Mesenteric fat pad (tissue), 1 donor: ENCODE measurements at places on chromosomes 11 and 22. TPM values are rescaled to one million over a fixed set of nuclear protein-coding genes. Genes with fewer than 3 reads are reported as not detected.

The MMP27 gene
- not detected for total RNA-seq

The MGAT3 gene
- 43.8 TPM for total RNA-seq

The MUC6 gene
- total RNA-seq: not detected

The ENTHD1 gene
- not detected for total RNA-seq

The GSTT4 gene
- total RNA-seq: not detected

The SYT8 gene
- total RNA-seq: not detected

The XKR3 gene
- total RNA-seq: not detected

The CRYBB3 gene
- not detected for total RNA-seq

The OR51A7 gene
- not detected for total RNA-seq

The APLNR gene
- total RNA-seq: 13.7 TPM

The IRAG1 gene
- total RNA-seq: 24.8 TPM

The C22orf23 gene
- total RNA-seq: not detected

- DNase-seq: no peak
Observed at GRCh38 chr11:10274726-10275125, 19.3 kb downstream of the SBF2 start.

DNA sequence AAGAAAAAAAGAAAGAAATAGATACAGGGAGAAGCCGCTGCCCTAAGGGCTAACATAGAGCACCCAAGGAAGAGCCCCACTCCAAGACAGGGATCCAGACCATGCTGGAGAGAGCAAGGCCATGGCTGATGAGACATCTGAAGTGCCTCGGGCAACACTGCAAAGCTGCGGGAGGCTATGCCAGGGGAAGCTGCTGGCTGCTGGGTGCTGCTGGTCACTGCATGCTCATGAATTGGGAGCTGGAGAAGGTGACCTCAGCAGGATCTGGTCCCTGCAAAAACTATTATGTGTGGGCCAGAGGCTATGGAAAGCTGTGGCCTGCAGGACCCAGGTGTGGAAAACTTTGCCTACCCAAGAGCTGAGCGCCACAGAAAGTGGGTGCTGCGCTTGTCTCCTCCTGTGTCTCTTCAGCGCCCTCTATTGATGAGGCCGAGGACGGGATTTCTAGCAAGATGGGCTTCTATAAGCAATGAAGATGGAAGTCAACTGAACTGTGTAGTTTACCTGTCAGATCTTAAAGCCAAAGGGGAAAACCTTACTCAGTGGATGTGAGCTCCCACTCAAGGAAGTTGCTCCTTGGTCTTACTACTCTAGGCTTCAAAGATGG lies 17.3 kb upstream of the SLC29A2 start:
- DNase-seq: no peak

GRCh38 chr11:128389461-128389976 lies 197.8 kb downstream of the ETS1 start:
- DNase-seq: no peak

- DNase-seq: no peak
Observed at GRCh38 chr11:78419327-78419726, 1.7 kb upstream of the GAB2 start.

GRCh38 chr11:18050848-18051247 lies 4.8 kb upstream of the TPH1 start:
- no peak for DNase-seq

GRCh38 chr11:118715245-118715831 lies 35.9 kb upstream of the TREH start:
- DNase-seq: no peak

DNA sequence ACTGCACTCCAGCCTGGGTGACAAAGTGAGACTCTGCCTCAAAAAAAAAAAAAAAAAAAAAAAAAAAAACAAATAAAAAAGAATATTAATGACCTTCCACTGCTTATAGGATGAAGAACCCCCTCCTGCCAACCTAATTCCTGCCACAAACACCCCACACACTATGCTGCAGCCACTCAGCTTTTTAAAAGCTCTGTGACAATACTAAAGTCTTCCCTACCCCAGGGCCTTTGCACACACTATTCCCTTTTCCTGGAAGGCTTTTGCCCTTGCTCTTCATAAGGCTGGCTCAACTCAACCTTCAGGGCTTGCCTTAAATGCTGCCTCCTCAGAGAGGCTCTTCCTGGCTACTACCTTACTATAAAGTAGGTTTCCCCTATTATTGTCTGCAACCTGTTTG lies 10.8 kb upstream of the KCNJ11 start:
- no peak for DNase-seq

- no peak for DNase-seq
Observed at GRCh38 chr22:22823131-22823810, 64.3 kb upstream of the IGLL5 start.

- peak; percentile 79 for DNase-seq
Observed at GRCh38 chr11:2523821-2524391, 79.1 kb downstream of the KCNQ1 start.

DNA sequence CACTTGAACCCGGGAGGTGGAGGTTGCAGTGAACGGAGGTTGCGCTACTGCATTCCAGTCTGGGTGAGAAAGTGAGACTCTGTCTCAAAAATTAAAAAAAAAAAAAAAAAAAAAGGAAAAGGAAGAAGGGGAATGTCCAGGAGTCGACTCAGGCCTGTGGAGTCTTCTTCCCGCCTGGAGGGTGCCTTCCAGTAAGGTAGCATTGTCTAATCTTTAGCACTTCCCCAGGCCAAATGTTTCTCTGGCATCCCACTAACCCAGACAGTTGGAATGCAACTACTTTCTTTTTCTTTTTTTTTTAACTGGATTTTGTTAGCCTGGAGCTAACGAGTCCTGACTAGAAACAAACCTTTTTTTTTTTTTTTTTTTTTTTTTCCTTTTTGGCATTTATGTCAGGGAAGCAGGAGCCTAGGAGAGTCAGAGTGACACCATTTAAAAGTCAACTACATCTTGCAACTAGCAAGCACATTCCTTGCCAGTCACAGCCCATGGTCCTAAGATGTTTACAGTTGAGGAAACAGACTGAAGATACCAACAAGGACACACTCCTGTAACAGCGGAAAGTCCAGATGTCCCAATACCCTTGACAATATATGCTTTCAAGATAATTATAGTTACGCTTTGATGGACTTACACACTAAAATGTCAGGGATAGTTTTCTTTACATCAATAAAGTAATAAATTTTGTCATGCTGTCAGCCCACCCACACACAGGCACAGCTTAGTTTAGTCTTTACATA lies 10.6 kb downstream of the PLET1 start:
- DNase-seq: no peak

DNA sequence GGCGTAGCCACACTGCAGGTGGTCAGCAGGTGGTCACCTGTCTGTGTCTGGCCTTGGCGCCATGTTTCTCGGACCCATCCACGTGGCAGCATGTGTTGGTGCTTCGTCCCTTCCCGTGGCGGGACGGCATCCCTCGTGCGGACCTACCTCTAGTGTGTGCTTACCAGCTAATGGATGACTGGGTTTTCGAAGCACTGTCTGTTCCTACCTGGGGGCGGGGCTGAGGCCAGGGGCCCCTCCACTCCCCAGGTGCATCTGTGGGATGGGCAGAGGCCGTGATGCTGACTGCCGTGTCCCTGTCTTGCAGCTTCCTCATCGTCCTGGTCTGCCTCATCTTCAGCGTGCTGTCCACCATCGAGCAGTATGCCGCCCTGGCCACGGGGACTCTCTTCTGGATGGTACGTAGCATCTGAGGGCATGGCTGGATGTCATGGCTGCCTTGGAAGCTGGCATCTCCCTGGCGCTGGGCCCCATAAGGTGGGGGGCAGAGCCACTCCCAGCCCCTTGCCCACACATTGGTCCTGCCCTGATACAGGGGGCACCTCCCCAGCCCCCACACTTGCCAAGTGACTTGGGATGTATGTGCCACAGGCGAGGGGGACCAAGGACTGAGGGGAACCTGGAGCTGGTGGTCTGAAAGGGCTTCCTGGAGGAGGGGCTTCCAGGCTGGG lies 82.9 kb downstream of the KCNQ1 start:
- DNase-seq: peak; percentile 84

- no peak for DNase-seq
Observed at GRCh38 chr11:70489276-70489675, 90.9 kb downstream of the CTTN start.

DNA sequence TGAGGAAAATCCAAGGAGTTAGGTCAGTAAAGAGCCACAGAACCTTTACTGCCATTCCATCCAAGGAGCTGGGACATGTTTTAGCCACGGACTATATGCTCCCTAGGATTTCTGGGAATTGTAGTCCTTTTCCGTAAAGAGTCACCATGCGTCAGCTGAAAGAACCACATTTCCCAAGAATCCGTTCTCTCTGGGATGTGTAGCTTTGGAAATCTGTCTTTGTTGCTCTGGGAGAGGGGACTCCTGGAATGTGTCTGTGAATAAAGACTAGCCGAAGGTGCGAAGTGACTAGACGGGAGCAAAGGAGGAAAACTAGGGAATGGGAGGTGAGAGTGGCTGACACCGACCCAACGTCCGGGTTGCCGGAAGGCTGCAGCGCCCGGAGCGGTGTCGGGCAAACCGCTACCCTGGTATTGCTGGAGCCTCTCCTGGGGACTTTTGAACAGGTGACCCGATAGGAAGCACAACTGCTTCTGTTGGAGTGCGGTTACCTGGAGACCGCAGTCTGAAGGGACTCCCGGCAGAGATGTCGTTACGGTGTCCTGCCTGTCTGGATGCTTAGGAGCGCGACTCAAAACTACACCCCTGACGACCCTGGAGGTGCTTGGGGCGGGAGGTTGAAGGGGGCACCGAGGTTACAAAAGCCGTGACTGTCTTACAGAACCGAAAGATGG lies at the start of gene IFTAP:
Gene IFTAP, plus strand, starts transcription at position 187 of the 674 bp plus-strand sequence. CDS start 15,602 bp downstream, outside the sequence.
- DNase-seq: no peak

DNA sequence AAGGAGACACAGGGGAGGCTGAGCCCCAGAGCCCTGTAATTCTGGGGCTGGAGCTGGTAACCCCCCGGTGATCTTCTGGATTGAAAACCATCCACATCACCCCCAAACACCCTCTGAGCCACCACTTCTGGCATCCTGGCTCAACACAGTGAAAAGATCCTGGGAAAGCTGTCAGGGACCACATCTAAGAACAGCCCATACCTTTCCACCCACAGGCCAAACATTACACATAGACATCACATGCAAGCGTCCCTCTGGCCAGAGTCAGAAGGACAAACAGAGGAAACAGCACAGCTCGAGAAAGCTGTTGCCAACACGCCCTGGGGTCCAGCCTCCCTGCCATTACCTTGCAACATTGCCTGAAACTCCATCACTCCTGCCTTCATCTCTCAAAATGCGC lies 469.5 kb downstream of the SOX6 start:
- DNase-seq: no peak

DNA sequence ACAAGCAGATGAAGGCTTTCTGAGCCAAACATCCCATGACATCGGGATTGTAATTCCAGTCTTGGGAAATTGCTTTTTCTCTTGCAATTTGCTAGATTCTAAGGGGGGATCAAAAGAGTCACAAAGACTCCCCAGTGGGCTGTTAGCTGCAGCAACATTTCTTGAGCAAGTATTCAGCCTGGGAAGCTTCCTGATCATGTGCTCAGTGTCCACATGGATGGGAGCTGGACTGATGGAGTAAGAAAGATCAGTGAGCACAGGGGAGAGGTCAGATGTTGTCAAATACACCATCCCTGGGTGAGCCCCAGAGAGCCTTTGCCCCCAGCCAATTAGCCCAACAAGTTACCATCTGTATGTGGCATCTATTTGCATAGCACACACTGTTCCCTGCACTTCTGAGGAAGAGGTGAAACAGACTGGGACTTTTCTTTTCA lies 10.2 kb upstream of the GRK3 start:
- DNase-seq: no peak

DNA sequence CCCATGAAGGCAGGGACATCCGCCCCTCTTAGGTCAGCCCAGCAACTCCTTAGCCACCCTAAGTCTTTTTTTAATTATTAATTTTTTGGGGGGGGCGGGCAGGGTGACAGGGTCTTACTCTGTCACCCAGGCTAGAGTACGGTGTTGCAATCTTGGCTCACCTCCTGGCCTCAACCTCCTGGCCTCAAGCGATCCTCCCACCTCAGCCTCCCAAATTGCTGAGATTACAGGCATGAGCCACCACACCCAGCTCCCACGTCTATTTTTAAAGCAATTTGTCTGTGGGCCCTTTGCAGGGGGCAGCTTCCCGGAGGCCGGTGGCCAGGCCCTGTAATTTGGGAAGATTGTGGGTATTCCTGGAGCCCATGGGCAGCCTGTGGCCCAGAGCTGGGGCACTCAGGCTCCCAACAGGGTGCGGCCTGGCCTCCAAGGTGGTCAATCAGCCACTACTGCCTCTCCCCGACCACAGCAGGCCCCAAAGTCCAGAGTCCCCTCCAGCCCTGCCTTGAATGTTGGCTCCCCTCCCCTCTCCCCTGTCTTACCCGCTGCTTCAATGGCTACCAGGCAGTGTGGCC lies 27.2 kb downstream of the CREB3L1 start:
- DNase-seq: no peak

- DNase-seq: no peak
Observed at GRCh38 chr22:36569999-36570398, 41.0 kb upstream of the EIF3D start.

DNA sequence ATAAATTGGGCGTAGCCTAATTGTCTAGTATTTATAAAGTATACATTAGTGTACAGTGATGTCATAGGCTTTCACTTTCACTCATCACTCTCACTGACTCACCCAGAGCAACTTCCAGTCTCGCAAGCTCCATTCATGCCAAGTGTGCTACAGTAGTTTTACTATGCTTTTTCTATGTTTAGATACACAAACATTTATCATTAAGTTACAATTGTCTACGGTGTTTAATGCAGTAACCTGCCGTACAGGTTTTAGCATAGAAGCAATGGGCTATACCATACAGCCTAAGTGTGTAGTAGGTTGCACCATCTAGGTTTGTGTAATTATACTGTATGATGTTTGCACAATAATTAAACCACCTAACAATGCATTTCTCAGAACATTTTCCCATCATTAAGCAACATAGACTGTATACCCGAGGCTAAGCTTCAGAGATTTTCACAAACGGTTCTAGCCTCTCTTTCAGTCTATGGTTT lies 17.5 kb downstream of the OR9G1 start:
- no peak for DNase-seq

DNA sequence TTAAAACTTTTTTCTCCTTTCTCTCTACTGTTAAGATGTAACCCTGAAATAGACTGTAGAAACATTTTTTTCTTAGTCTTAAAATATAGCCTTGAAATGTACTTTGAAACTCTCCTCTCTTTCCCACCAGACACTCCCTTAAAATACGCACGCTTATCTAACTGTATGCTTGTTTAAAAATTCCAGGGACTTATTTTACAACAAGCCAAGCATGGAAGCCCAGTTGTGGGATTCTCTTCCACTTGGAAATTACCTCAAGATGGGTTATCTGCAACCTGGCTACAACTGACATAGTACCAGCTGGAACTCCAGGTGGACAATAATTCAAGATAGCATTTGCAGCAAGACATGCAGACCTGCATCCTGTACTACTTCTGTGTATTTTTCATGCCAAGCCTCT lies 12.1 kb upstream of the CHORDC1 start:
- DNase-seq: no peak

GRCh38 chr22:42174062-42174461 lies 43.5 kb upstream of the CYP2D6 start:
- no peak for DNase-seq

DNA sequence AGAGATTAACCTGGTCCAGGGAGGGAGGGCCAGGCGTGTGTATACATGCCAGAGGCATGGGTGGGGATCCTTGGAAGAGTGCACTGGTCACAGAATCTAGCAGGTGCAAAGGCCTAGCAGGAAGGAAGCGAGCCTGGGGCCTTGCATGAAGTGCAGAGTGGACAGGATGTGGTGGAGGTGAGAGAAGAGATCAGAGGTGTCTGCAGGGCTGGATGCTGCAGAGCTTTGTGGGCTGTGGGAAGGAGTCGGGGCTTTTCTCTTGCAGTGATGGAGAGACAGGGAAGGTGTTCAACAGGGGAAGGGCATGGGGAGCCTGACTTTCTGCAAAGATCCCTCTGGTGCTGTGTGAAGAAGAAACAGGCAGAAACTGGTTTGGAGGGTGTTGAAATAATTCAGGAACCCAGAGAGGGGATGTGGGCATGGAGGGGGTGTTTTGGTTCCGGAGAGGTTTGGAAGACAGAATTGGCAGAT lies 2.5 kb upstream of the TPST2 start:
- DNase-seq: no peak
